Head of caudate nucleus (tissue), 42 donors: ENCODE measurements at places on chromosomes 7 and 10.

- no peak for DNase-seq
Measured at GRCh38 chr10:11396311-11396955, 215.0 kb downstream of the USP6NL start.

DNA sequence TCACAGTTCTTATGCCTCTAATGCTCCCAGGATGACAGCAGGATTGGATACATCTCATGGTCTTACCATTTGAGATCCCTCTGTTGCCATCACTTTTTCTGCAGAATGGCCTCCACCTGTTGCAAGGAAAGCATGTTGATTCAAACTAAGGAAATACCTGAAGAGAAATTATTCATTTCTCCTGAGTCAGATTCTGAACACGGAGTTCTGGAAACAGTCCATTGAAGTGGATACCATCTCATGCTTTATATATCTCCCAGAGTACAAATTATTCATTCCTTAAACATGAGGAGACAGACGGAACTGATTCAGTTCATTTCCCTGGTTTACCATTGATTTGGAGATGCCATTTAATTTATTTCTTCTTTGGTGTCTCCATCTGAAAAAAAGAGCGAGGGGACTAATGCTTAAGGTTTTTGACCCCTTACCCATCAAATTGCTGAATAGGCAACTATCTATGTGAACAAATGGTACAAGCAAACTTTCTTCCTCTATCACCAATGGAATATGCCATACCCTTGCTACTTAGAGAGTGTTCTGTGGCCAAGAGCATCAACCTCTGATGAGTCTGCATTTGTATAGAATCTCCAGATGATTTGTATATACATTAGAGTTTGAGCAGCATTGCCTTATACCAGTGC, 305.0 kb upstream of the LRGUK start:
- no peak for DNase-seq

DNA sequence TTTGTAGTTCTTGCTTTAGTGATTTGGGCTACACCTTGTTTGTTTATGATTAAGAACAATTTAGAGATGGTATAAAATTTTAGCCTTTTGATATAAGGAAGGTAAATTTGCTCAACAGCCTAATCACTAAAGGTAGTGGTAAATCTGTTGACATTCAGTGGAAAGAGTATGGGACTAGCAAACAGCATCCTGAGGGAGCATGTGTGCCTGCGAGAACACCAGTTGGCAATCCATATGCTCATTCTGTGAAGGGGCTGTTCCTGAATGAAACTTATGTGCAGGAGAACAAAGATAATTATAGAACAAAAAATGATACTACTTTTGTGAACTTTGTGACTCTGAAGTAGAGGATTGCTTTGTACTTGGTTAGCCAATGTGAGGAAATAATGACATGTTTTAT, 44.0 kb downstream of the CAPZA2 start:
- no peak for DNase-seq

- DNase-seq = no peak
Measured at GRCh38 chr10:78336402-78336791, 302.7 kb downstream of the RPS24 start.

DNA sequence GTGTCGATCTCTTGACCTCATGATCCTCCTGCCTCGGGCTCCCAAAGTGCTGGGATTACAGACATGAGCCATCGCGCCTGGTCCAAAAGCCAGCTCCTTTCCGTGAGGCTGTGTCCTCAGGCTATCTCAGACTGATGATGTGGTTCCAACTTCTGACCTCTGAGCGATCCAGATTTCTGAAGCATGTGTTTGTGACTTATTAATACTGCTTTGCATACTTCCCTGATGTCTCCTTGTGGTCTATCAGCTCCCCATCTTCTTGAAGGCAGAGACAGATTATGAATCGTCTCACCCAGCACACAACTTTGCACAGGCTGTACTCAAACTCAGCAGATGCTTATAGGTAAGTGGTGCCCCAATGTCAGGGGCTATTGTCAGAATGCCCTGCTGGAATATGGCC, 2.0 kb upstream of the PLPP4 start:
- DNase-seq = no peak

DNA sequence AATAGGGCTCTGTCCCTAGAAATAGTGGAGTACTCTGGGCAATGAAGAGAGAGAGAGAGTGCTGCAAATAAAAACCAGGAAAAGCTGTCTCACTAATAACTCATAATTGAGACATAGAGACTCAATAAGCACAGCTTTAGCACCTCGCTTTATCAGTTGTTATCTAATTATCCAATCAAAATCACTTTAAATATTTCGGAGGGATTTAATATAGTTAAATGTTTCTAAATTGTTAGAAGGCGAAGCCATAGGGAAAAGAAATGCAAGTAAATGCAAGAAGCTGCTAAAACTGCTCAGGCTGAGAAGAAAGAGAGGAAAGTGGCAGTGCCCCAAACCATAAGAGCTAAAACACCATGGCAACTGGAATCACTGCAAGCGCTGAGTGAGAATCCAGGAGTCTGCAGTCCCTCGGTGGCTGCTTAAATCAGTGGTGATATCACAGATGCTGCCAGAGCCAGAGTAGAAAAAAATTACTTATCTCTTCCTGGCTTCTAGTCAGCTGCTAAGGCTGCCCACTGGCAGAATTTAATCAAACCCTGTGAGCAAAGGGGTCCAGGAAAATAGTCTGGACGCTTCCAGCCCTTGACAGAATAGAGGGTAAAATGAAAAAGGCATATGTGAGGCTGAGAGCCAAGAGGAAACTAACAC, 150.4 kb upstream of the CHRM2 start:
- DNase-seq = no peak

GRCh38 chr7:4056552-4057288, 625.4 kb upstream of the FOXK1 start:
- DNase-seq = peak; percentile 11

GRCh38 chr10:129755621-129756020, 208.5 kb downstream of the EBF3 start:
- no peak for DNase-seq

- DNase-seq = peak; percentile 67
Measured at GRCh38 chr7:140423501-140423900, 19.6 kb downstream of the RAB19 start.

DNA sequence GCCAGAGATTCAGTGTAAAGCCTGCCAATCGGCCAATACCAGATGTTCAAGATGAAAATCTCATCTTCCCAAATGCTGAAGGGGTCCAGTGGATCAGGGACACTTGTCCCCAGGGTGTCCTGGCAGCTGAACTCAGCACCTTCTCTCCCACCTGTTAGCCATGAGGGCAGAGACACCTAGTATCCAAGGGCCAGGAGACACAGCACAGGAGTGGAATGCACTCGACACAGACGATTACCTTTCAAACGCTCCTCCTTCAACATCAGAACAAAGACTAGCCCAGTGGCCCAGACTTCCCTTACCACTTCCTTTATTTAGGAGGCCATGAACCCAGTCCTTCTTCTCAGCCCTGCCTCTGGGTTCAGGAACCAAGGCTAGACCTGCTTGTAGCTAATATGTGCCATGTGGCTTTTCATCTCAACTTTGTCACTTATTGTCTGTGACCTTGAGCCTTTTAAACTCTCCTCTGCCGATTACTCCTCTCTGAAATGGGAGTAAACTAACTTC, 180.3 kb upstream of the PLXNA4 start:
- no peak for DNase-seq

DNA sequence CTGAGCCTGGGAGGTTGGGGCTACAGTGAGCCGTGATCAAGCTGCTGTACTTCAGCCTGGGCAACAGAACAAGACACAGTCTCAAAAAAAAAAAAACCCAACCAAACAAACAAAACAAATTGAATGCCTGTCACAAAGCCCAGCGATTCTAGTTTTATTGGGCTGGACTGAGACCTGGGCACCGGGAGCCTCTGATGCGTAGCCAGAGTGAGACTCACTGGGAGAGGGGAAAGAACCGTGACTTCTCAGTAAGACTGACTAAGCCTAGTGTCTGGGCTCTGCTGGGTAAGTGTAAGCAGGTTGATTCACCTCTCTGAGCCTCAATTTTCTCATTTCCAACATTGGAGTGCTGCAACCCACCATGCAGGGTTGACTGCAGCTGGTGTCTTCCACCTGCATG, 10.1 kb upstream of the LEP start:
- no peak for DNase-seq

DNA sequence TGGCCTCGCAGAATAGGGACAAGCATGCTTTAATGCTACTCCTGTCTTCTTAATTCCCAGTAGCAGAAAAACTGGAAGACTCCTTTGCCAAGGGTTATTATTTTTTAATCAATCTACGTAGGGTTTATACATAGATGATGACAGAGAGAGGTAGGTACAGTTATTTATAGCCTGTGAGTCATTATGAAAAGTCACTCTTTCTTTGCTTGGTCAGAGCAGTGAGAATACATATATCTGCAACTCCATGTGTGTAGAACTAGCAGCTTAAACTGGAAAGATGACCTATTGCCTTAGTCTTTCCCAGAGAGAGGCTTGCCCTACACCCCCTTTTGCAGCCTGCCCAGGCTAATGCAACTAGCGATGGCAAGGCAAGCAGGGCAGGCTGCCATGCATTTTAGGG, 1050.6 kb downstream of the NRG3 start:
- no peak for DNase-seq

- DNase-seq = no peak
Measured at GRCh38 chr10:97229322-97230015, 43.7 kb upstream of the SLIT1 start.

GRCh38 chr10:65501259-65501658, 1424.6 kb upstream of the LRRTM3 start:
- DNase-seq = no peak

DNA sequence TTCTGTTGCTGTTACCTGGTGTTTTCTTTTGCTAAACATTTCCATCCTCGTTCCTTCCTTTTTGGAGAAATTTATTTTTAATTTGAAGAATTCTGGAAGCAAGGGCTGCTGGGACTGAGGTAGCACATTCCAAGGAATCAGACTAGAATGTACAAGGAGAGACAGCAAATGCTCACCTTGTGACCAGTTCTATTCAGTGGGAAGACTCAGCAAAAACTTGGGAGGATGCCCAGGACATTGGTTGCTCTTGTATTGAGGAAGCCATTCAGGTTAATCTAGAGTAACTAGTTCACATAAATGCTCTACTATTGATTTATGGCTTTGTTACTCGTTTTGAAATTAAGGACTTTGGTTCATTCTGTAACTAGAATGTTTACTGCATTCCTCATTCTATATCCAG, 11.3 kb downstream of the PLCE1 start:
- no peak for DNase-seq

- no peak for DNase-seq
Measured at GRCh38 chr10:99573790-99574189, 41.0 kb downstream of the NKX2-3 start.

- DNase-seq = no peak
Measured at GRCh38 chr7:98116656-98117461, 10.2 kb downstream of the LMTK2 start.

GRCh38 chr7:17326378-17326777, 27.9 kb downstream of the AHR start:
- no peak for DNase-seq

GRCh38 chr7:82778021-82778420, 334.4 kb upstream of the CACNA2D1 start:
- no peak for DNase-seq

- no peak for DNase-seq
Measured at GRCh38 chr7:35792873-35793489, 7.9 kb upstream of the SEPTIN7 start.

- DNase-seq = no peak
Measured at GRCh38 chr10:88106366-88106765, 242.9 kb downstream of the PTEN start.

DNA sequence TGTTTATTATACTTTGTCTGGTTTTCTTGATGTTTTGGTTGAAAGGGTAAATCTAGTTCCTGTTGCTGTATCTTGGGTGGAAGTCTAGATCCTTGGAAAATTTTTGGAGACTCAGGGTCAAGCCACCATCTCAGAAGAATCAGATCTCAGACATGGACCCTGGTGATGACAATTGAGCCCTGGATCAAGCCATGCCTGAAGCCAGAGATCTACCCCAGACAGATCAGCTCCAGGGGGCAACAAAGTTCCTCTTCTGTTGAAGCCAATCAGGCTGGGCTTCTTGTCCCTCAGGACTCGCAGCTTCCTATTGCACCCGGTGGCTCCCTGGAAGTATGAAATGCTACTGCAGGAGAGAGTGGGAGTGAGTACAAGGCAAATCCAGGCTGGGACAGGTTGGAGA, 106.9 kb downstream of the UNCX start:
- DNase-seq = no peak

- DNase-seq = no peak
Measured at GRCh38 chr10:125149680-125150047, 10.7 kb downstream of the CTBP2 start.

- DNase-seq = no peak
Measured at GRCh38 chr7:50591480-50592438, 26.6 kb upstream of the DDC start.

DNA sequence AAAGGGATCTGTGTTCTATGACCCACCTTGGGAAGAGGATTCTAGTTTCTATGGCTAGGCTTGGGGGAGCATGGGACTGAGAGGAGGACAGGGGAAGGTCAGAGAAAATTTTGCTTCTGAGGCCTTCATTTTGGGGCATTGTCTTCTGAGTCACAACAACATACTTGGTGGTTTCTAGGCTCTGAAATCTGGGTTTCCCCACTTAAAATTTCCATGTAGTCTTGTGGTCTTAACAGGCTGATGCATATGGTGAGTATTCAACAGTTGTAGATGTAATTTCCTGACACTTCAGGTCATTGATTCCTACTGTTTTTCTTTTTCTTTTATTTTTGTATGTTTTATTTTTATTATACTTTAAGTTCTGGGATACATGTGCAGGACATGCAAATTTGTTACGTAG, 88.5 kb downstream of the ANKRD7 start:
- no peak for DNase-seq

DNA sequence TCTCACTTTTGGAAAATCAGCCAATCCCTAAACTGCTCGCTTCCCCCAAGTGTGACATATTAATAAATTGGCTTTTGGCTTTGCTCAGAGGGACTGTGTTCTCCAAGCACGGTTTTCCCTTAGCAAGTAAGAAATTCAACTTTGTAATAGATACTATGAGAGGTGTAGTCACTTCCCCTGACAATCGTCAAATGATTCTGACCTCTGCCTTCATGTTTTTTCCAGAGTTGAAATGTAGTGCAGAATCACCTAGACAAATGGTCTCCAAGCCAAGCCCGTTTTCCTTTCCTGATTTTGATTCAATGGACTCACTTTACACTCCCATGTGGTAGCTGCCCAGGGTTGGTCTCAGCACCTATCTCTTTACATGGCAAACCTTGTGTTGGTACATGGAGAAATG, 99.1 kb downstream of the ARL4A start:
- no peak for DNase-seq

GRCh38 chr10:26432938-26433337, 5.2 kb upstream of the APBB1IP start:
- peak; percentile 7 for DNase-seq

GRCh38 chr10:90992462-90992861, 71.6 kb upstream of the ANKRD1 start:
- DNase-seq = no peak

DNA sequence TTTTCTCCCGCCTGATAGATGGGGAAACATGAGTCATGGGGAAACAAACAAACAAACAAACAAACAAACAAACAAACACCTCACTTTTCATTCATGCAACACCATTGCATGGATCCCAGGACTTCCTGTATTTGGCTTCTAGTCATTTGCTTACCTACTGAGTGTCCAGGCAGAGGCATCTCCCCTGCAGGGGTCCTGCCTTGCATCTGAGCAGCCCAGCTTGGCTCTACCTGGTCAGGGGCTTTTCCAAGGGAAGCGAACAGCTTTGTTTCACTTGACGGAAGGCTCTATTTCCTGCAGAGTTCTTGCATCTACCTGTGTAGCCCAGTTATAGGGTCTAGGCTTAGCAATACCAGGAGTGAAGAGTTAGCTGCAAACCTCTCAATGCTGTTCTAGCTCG, 374.2 kb downstream of the GATA3 start:
- DNase-seq = no peak

GRCh38 chr7:138208142-138208570, 131.9 kb downstream of the AKR1D1 start:
- no peak for DNase-seq
